ENCODE measurements at places on chromosomes 5 and 9. TPM values are rescaled to one million over a fixed set of nuclear protein-coding genes. Genes with fewer than 3 reads are reported as not detected.

GRCh38 chr5:15499528-15500324 is at the start of gene FBXL7:
TSS of gene FBXL7 (plus strand) at chr5:15500180.
- DNase-seq: peak; percentile 76

DNA sequence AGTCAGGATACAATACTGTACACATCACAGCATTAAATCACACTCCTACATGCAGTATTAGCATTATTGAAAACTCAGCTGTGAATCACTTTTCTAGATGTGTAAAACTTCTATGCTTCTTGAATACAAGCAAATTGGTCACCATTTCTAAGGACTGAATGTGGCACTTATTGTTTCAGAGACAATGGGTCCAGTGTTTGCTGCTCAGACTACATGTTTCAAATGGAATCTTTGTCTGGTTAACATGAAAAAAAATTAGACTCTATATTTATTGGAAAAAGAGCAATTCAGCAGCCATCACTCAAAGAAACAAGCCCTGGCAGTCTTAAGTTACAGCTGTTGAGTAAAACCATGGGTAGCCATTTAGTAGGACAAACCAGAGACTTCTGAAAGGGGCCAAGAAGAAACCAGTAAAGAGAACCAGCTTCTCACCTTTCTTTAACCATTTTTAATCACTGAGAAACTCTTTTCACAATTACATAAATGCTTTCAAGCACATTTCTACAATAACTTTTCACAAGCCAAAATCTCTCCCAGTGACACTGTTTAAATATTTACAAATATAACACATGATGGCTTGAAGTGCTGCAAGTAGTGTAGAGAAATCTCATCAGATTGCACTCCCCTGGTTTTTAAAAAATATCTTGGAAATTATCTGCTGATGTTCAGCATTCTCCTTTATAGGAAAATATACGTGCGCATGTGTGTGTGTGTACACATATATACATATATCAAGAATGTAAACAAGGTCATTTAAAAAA is 35.2 kb downstream of the OR2K2 start:
- DNase-seq: no peak

ANAPC2 gene
- total RNA-seq: 16.1 TPM

DNA sequence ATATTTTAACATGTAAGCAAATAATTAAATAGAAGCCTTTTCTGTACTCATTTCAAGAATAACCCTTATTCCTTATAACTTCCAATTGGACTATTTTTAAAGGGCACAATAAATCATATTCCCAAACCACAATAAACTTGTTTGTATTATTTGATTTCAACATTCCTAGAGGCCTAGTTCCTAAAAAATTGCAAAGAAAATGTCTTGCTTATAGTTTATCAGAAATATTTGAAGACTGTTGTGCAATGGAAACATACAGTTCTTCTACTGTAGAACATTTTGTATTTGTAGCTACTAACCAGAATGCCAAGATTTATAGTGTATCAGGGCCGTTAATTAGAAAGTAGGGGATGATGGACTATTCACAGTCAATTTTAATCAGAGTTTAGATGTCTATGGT is 1037.0 kb upstream of the CDH18 start:
- no peak for DNase-seq

DNA sequence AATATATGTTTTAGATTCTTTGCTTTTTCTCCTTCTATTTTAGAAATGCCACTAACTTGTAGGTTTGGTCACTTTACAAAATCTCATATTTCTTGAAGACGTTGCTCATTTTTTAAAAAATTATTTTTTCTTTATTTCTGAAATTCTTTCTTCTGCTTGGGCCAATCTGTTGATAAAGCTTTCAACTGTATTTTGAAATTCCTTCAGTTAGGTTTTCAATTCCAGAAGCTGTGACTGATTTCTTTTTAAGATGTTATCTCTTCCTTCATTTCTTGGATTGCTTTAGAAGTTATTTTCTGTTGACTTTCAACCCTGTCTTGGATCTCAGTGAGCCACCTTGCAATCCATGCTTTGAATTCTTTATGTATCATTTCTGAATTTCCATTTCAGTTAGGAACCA is 64.2 kb downstream of the SLC25A46 start:
- DNase-seq: no peak

- no peak for DNase-seq
Observed at GRCh38 chr5:82595113-82595512, 317.0 kb upstream of the RPS23 start.

- DNase-seq: no peak
Observed at GRCh38 chr5:151022511-151023018, 2.2 kb downstream of the GPX3 start.

- DNase-seq: no peak
Observed at GRCh38 chr5:179327021-179327735, 18.1 kb downstream of the ADAMTS2 start.

IL33 gene
- total RNA-seq: not detected

- no peak for DNase-seq
Observed at GRCh38 chr5:154287136-154287535, 96.6 kb downstream of the GALNT10 start.

GRCh38 chr5:2890011-2890410 is 138.5 kb upstream of the IRX2 start:
- no peak for DNase-seq

GRCh38 chr5:136679233-136679632 is 313.9 kb upstream of the TRPC7 start:
- no peak for DNase-seq

DNA sequence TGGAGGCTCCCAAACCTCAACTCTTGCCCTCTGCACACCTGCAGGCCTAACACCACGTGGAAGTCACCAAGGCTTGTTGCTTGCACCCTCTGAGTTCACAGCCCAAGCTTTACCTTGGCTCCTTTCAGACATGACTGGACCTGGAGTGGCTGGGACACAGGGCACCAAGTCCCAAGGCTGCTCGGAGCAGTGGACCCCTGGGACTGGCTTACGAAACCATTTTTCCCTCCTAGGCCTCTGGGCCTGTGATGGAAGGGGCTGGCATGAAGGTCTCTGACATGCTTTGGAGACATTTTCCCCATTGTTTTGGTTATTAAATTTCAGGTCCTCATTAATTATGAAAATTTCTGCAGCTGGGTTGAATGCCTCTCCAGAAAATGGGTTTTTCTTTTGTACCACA is 994.4 kb upstream of the NUDT12 start:
- DNase-seq: no peak

- DNase-seq: no peak
Observed at GRCh38 chr5:11684607-11685006, 219.6 kb downstream of the CTNND2 start.

- DNase-seq: peak; percentile 50
Observed at GRCh38 chr9:100216178-100216787, 117.2 kb downstream of the INVS start.

- peak; percentile 38 for DNase-seq
Observed at GRCh38 chr9:121285835-121286687, 18.1 kb downstream of the GSN start.

NDST1 gene
- 20.8 TPM for total RNA-seq

- DNase-seq: peak; percentile 19
Observed at GRCh38 chr5:75052192-75053053, at the start of gene GCNT4. TSS of gene GCNT4 (minus strand) at chr5:75052558. CDS start at chr5:75030037, 22,521 bp downstream.

- DNase-seq: no peak
Observed at GRCh38 chr5:132221781-132222648, 5.6 kb downstream of the P4HA2 start.

DNA sequence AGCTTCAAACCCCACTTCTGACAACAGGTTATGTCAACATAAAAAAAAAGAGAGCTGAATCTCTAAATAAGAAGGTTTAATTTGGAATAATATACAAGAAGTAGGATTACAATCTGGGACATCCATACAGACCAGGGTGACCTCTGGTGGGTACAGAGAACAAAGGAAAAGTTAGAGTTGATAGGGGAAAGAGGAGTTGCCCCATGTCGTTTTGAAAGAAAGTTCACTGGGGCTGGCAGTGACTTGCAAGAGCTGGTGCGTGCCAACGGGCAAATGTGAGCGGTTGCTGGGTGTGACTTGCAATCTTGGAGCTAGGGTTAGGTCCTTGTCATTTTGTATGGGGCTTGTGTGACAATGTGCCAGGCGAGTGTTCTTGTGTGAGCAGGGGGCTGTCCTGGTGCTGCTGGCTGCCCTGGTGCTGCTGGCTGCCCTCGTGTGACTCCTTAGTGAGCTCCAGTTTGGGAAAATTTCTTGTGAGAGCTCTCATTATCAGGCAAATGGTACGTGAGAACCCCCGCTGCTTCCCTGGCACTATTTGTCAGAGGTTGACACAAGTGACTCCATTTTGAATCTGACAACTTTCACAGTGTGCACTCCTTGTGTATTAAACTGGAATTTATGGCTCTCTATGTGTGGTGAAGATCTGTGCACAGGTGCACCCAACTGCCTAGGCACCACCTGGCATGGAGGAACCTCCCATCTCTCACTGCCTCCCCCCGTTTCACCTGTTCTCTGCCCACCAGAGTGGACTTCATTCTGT is 69.8 kb downstream of the UBE2QL1 start:
- no peak for DNase-seq

TMEM252 gene
- not detected for total RNA-seq

MYORG gene
- total RNA-seq: 0.79 TPM

FYB1 gene
- total RNA-seq: 0.02 TPM

LCN9 gene
- total RNA-seq: not detected

SUSD1 gene
- 6.3 TPM for total RNA-seq

GRCh38 chr5:60232036-60232795 is 338.7 kb upstream of the PDE4D start:
- no peak for DNase-seq

- no peak for DNase-seq
Observed at GRCh38 chr9:99663856-99664255, 157.8 kb upstream of the NR4A3 start.

- no peak for DNase-seq
Observed at GRCh38 chr5:97096191-97096590, 46.2 kb downstream of the LIX1 start.

DNA sequence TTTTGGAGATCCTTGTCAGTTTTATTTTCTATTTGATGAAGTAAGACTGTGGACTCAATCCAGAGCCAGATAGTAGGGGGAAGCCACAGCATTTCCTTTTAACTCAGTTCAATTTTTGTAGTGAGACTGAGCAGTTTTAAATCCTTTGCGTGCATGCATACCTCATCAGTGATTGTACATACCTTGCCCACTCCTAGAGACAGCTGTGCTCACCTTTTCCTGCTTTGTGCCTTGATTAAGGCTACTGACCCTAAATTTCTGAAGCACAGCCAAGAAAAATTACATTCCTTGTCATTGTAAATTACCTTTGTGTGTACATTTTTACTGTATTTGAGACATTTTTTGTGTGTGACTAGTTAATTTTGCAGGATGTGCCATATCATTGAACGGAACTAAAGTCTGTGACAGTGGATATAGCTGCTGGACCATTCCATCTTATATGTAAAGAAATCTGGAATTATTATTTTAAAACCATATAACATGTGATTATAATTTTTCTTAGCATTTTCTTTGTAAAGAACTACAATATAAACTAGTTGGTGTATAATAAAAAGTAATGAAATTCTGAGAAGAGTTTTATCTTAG is 17.8 kb downstream of the DIMT1 start:
- DNase-seq: no peak

DNA sequence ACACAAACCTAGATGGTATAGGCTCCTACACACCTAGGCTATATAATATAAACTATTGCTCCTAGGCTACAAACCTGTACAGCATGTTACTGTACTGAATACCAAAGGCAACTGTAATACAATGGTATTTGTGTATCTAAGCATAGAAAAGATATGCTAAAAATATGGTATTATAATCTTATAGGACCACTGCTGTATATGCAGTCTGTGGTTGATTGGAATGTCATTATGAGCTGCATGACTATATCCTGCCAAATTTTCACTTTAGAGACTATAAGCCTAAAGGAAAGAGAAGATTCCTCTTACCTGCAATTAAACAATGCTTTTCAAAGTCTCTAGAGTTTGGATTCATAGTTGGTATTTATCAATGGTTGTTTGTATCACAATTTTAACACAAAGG is 24.7 kb upstream of the ACOT12 start:
- DNase-seq: no peak

- DNase-seq: no peak
Observed at GRCh38 chr5:112630246-112631009, 107.3 kb upstream of the APC start.

SLC6A19 gene
- not detected for total RNA-seq

TMEM174 gene
- not detected for total RNA-seq

GRCh38 chr9:14148501-14149103 is 165.3 kb downstream of the NFIB start:
- DNase-seq: no peak

Measured in NCI-H460 (cell line).